ENCODE measurements at places on chromosomes 4 and X.

DNA sequence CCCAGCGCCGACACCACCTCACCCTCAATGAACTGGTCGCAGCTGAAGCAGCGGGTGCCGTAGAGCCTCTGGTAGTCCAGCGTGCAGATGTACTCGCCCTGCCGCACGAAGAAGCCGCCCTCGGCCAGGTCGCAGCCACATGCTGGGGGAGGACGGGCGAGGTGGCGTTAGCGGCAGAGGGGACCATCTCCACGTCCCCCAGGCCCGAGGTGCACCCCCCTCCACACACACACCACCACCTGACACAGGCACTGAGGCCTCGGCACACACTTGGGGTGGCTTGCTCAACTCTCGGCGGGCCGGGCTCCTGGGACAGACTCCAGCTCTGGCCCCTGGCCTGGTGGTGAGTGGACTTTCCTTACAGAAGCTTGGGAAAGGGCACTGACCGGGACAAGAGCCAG is 61.5 kb downstream of the ABLIM2 start:
- DNase-seq = no peak

- no peak for DNase-seq
Observed at GRCh38 chr4:53326535-53326934, 39.3 kb downstream of the SCFD2 start.

DNA sequence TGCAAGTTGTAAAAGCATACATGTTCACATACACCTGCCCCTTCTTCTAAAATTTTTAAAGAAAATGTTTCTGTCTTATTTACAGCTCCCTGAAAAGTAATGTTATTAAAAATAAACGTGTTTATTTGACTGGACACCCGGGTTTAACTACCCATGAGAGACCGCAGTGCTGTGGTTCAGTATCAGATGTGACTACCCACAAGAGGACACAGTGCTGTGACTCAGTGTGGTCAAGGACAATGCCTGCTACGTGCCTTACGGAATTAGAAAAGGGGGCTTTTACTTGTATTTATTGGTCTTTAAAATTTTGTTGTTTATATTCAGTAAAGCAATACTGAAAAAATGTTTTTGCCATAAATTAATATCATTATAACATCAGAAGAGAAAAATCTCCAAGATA is 641.4 kb downstream of the TRIML1 start:
- DNase-seq = no peak

DNA sequence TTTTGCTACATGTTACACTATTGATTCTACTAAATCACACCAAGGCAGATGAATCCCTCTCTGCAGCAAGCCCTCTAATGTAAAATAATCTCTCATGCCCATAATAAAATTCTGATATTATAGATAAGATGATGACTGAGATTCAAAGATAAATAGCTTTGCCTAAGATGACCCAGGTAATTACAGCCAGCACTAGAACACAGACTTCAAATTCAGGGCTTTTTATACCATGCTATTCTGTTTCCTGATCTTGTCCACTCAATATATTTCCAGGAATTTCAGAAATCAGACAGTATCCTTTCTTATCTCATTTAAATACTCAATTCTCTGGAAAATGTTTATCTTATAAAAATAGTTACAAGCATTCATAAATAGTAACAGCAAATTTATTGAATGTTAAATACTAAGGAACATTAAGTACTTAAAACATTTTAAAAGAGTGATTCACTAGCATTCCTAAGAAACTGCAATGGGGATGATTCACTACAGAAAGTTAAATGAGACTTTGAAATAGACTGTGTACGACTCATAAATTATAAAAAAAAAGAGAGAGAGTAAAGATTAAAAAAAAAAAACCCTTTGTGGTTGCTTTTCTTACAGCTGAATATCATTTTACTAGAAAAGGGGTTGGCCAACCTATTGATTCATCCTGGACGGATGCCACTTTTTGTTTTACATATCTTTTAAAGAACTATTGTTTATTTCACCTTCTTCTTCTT is 45.8 kb upstream of the IL21 start:
- no peak for DNase-seq

DNA sequence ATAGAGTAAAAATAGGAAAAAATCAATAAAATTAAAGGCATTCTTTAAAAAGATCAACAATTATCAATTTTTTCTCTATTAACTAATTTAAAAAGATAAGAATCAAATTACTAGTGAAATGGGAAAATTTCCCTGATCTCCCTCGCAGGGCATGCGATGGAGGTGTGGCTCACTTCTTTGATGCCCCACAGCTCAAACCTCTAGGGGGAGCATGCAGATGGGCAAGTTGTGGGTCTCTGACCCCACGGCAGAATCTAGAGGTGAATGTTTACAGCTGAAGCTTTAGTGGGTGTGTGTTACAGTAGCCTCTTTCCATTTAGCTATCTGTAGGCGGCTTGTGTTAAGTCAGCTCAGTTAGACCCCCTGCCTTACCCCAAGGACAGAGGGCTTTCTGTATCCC is 1348.8 kb downstream of the PCDH18 start:
- DNase-seq = no peak

GRCh38 chr4:153142700-153143438 is 61.4 kb upstream of the TRIM2 start:
- DNase-seq = peak; percentile 58

DNA sequence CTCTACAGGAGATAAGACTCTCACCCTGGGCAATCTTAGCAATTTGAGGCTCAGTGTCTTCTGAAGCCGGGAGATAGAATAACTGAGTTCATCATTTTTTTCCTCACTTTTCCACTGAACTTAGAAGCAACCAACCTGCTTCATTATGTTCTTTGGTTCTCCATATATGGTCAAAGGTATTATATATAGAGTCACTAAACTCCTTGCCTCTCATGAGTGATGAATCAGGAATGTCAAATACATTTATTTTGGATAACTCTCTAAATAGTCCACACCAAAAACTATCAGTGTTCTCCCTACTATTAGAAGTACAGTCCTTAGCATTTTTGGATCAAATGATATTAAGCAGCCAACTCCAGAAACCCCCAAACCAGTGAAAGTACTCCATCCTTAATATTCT is 421.5 kb upstream of the EPHA5 start:
- no peak for DNase-seq

- no peak for DNase-seq
Observed at GRCh38 chr4:16607241-16608066, 291.0 kb downstream of the LDB2 start.

DNA sequence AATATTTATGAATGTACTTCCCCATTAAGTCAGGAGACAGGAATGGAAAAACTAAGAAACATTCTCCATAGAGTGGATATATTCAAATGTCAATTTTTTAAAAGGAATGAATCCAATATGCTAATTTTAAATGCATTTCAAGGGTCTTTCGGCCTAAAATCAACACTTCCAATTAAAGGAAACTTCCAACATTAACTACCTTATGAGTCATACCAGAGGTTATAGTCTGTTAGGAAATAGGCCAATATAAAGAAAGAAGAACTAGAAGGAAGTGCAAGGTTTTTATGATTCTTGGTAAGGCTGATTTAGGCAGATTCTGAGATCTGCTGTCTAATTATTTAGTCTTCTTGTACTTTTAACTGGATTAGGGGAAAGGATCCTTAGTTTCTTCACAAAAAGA is 260.1 kb upstream of the EDNRA start:
- DNase-seq = no peak

DNA sequence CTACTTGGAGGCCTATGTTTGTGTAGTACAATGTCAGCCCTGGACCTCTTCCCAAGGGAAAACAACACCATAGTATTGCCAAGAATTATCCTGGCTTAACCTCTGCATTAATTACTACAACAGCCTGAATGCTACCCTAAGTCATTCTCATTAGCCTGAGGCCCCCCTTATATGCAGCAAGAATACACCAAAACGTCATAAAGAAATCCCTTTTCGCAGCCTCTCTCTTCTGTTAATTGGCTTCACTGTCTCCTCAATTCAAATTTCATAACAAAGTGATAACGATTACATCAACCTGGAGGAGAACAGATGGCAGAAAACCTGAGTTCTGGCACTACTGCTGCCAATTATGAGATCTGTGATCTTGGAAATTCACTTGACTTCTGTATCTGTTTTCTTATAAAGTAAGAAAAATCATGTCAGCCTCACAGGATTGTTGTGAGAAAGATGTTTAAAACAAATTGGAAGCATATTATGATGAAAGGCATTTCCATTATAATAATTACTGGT is 1663.1 kb downstream of the STIM2 start:
- no peak for DNase-seq

GRCh38 chrX:135328421-135329005 is 19.2 kb downstream of the ETDC start:
- no peak for DNase-seq

DNA sequence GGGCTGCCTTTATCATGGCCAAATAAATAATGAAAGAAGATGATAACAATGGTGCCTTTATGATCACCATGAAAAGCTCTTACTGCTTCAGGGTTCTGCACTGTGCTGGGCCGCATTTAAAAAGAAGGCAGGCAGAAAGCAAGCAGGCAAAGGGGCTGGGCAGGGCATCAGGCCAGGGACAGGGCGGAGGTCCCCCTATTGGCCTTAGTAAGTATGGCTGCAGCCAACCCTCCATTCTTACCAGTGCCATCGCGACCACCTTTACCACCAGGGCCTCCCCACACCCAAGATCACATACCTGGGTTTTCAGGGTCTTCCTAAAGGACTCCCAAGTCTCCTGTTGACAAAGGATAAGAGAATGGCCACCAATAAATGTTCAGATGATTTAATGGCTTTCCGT is 38.9 kb downstream of the CNGA2 start:
- no peak for DNase-seq

DNA sequence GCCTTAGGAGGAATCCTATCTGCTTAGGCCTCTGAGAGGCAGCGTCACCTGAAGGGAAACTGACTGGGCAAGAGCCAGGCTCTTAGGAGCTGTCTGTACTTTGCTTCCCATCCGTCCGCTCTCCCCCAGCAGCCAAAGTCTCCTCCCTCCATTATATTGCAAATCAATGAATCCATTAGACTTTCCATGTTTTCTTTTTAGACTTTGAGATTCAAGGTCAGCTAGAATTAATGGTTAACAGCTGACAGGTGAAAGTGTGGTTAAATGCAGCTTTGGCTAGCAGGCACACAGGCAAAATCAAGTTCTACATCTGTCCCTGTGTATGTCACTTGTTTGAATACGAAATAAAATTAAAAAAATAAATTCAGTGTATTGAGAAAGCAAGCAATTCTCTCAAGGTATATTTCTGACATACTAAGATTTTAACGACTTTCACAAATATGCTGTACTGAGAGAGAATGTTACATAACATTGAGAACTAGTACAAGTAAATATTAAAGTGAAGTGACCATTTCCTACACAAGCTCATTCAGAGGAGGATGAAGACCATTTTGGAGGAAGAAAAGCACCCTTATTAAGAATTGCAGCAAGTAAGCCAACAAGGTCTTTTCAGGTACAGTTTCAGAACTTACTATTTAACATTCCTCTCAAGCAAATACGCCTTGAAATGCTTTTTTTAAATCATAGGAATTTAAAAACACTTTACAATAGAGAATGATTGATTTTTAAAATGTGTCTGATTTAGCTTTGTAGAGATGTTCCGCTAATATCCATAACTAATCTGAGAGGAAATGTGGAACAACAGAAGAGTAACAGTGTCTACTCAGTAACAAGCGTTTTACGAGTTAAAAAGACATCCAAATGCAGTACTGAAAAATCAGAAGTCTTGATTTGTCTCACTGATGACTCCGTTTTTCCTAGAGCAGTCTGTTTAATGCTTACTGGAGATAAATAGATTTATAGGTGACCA is at the start of gene F11:
Gene F11, plus strand, starts transcription at position 507 of the 970 bp plus-strand sequence. CDS start 948 bp downstream, outside the sequence.
- no peak for DNase-seq

- DNase-seq = no peak
Observed at GRCh38 chrX:106774981-106775380, 27.5 kb upstream of the TBC1D8B start.

DNA sequence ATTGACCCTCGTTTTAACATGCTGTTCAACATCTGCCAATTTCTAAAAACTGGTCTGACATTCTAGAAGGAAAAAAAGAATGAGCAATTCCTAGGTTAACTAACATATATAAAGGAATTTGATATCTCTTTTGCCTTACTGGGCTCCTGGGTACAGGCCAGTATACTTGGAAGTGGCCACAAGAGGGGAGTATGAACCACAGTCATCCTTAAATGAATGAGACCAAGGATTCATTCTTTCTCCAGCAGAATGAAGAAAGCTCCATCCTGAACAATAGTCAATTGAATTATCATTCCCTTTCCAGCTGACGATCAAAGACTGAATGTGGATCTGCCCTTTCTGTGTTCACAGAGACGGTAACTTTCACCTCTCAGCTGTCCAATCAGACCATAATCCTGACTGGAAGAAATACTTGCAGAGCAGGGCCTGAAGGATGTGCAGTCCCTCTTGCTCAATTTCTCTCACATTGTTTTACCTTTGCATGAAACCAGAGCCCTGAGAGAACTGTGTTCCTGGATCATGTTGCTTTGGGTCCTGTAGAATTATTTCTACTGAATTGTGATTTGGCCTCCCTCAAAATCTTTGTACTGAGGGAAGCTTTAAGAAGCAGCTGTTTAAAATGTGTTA is 14.8 kb upstream of the SPARCL1 start:
- DNase-seq = no peak

DNA sequence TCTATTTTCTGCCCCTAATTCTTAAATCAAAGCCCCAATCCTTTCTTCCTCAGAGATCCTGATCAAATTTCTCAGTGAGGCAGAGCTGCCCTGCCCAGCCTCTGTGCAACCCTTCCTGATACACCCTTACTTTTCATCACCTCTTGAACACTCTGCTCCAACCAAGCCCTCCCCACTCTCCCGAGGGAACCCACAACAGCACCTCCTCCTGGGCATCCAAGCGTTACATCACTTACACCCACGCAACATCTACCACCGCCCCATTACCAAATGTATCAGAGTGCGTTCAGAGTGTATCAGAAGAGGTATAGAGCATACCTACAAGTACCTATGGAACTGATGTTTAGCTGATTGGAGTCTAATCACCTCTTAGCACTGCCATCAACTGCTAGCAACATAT is 186.5 kb downstream of the RAP1GDS1 start:
- DNase-seq = no peak

GRCh38 chrX:134688031-134688823 is 30.0 kb upstream of the PLAC1 start:
- DNase-seq = no peak

- no peak for DNase-seq
Observed at GRCh38 chr4:119597377-119597776, 31.2 kb downstream of the PDE5A start.

DNA sequence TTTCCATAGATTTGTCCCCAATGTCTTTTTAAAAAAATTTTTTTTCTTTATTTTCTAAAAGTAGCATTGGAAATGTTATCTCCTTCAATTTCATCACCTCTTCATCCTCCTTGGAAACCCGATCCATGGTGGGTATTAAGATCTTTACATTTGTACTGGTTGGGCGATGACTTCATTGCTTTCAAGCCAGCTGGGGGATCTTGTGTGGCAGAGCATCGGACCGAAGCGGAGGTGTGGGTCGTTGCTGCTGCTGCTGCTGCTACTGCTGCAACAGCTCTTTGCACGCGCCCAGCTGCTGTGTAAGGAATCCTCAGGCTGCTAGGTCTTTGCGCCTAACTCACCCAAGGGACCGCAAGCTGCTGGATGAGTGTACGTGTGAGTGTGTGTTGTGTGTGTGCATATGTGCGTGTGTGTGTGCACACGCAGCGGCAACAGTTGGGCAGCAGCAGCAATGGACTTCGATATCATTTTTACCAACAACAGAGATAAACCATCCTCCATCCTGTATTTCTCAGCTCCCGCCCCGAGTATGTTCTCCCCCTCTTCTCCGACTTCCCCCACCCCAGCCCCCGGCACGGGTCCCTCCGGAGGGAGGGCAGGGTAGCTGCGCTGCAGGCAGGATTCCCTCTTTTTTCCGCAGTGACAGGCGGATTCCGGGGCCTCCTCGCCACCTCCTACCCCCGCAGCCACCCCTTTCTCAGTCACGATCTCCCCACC is 768 bp upstream of the CDKL5 start:
- DNase-seq = no peak

All from CD14-positive monocyte (primary cell).